Left renal pelvis (tissue), 4 donors: ENCODE measurements at places on chromosomes 6 and 20.
A peak's percentile ranks its signal among the peaks of the same experiment; 100 is the strongest.

- DNase-seq: no peak
These were observed 18.7 kb upstream of the NRSN1 start for GRCh38 chr6:24107294-24107693.

GRCh38 chr6:40965046-40965445 lies 74.0 kb downstream of the UNC5CL start:
- DNase-seq: no peak

- DNase-seq: no peak
These were observed 28.2 kb downstream of the BNIP5 start for GRCh38 chr6:36308514-36308913.

DNA sequence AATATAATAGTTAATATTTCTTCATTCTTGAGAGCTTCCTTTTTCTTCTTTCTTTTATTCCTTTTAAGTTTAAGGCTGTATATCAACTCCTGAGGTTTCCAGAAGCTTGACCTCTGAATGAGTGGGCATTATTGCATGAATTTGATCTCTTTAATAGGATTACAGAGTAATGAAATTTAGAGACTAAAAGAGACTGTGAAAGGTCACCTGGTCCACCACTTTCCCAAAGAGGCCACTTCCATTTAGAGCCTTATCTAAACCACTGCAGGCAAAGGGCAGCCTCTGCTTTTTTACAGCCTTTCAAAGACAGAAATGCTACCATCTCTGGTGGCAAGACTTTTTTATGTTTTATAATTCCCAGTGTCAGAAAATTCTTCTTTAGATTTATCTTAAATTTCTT lies 215.3 kb upstream of the HS3ST5 start:
- no peak for DNase-seq

GRCh38 chr20:50395251-50395729 lies 114.9 kb upstream of the PTPN1 start:
- DNase-seq: no peak

DNA sequence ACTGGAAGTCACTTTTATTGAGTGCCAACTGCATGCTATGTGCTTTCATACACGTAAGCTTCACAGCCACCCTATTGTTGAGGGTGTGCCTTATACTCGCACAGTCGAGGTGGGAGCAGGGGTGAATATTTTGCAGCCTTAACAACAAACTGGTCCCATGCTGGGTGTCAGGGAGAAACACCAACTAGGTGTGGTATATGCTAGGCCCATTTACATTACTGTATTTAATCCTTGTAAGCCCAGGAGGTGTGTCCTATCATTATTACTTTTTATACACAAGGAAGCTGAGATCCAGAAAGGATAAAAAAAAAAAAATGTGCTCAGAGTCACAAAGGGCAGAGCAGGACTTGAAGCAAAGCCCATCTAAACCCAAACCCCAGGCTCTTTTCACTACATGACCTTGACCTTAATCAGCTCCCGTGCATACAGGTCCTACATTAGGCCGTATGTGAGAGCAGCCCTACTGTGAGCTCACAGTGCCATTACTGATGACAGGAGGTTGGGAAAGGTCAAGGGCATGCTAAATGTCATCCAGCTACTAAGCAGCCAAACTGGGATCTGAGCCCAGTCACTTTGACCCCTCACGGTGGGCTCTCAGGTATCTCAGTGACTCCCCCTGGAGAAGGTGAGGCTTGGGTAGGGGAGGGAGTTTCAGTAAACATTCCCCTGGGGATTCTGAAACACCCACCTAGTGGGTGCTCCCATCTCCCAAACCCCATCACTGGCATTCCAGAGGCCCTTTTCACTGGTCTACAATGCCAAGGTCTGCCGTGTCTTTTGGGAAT lies 61.7 kb downstream of the BFSP1 start:
- DNase-seq: no peak

GRCh38 chr6:144725736-144726522 lies 440.8 kb downstream of the UTRN start:
- DNase-seq: peak; percentile 68

DNA sequence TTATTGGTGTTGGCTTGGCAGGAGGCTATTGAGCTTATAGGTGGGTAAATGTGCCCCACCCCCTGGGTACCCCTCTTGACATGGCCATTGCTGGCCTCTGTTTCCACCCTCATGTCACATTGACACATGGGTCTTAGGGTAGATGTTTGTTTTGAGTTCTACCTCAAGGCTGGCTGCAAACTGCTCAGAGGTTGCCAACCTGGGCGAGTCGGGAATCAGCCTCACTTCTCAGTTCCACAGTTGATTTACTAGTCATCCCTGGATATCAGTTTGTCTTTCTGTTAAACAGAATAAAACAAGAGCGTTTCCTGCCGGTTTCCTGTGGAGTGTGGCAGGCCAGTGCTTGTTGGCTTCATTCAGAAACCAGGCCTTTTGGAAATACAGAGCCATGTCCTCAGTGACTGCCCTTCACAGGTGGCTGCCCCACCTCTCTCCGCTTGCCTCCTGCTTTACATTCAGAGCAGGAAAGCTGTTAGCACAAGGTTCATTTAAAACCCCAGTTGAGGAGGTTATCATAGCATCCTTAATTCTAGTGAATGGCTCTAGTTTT lies 105.6 kb downstream of the TCP11 start:
- no peak for DNase-seq

GRCh38 chr20:55656231-55656775 lies 349.0 kb downstream of the CBLN4 start:
- no peak for DNase-seq

- no peak for DNase-seq
These were observed 228.1 kb upstream of the RAB32 start for GRCh38 chr6:146315381-146316174.

- DNase-seq: no peak
These were observed 11.3 kb downstream of the DLK2 start for GRCh38 chr6:43444036-43444435.

DNA sequence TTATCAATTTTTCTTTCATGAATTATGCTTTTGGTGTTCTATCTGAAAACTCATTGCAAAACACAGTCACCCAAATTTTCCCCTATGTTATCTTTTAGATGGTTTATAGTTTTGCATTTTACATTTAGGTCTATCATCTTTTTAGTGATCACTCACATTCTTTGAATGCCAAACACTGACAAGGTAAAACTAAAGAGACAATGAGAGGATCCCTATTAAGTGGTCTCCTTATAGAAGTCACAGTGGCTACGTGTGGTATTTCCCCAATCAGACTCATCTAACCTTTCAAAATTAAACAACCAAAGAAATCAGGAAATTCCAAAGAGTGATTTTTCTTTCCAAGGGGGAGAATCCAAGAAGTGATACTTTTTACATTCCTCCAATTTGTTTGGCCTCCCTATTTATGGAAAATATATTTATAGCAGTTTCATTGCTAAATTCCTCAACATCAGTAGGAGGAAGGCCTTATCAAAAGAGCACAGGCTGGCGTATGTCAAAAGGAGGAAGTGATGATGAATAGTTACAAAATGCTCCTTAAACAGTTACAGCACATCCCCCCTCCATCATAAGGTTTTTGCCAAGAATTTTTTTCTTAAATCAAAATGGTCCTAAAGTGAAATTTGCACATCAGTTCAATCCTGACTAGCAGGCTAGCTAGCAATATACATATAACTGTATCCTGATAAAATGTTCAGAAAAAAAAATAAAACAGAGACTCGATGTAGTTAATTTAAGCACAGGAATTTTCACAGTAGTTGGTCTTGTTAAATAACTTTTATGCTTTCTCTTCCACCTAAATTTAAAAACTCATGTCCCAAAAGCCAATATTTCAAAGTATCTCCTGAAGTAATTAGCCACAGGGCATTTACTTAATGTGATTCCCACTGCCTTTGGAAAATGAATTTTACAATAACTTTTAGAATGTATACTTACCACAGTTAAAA lies 76.2 kb upstream of the IPCEF1 start:
- no peak for DNase-seq

GRCh38 chr6:47057830-47058540 lies 15.9 kb upstream of the ADGRF1 start:
- DNase-seq: no peak

GRCh38 chr20:18252597-18253451 lies 35.5 kb upstream of the ZNF133 start:
- no peak for DNase-seq

GRCh38 chr6:82364087-82365015 lies 734 bp downstream of the TPBG start:
- DNase-seq: peak; percentile 46

DNA sequence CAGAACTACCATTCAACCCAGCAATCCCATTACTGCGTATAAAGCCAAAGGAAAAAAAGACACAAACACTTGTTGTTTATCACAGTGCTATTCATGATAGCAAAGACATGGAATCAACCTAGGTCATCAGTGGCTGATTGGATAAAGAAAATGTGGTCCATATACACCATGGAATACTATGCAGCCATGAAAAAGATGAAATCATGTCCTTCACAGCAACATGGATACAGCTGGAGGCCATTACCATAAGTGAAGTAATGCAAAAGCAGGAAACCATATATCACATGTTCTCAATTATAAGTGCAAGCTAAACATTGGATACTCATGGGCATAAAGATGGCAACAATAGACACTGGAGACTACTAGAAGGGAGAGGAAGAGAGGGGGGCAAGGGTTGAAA lies 299.6 kb downstream of the ADGRG6 start:
- no peak for DNase-seq

- DNase-seq: no peak
These were observed 29.9 kb downstream of the COL20A1 start for GRCh38 chr20:63322933-63323273.

- DNase-seq: no peak
These were observed 41.6 kb downstream of the ANKEF1 start for GRCh38 chr20:10076126-10077080.
